ENCODE measurements at places on chromosomes 6 and 20. TPM values are rescaled to one million over a fixed set of nuclear protein-coding genes. Genes with fewer than 3 reads are reported as not detected.

FAM217B gene
- 7.5 TPM for total RNA-seq

MLN gene
- total RNA-seq: not detected

SPDEF gene
- total RNA-seq: under 0.01 TPM

SUMO4 gene
- total RNA-seq: 3.9 TPM

TRIM27 gene
- total RNA-seq: 56.5 TPM

RBM24 gene
- 1.7 TPM for total RNA-seq

Measured in hair follicle dermal papilla cell (primary cell).